Stimulated activated CD8-positive, alpha-beta memory T cell treated with anti-CD3 and anti-CD28 coated beads, Interleukin-4, amount 100 ng/mL, for 24 hours (primary cell): ENCODE measurements at places on chromosomes 16 and 17.

DNA sequence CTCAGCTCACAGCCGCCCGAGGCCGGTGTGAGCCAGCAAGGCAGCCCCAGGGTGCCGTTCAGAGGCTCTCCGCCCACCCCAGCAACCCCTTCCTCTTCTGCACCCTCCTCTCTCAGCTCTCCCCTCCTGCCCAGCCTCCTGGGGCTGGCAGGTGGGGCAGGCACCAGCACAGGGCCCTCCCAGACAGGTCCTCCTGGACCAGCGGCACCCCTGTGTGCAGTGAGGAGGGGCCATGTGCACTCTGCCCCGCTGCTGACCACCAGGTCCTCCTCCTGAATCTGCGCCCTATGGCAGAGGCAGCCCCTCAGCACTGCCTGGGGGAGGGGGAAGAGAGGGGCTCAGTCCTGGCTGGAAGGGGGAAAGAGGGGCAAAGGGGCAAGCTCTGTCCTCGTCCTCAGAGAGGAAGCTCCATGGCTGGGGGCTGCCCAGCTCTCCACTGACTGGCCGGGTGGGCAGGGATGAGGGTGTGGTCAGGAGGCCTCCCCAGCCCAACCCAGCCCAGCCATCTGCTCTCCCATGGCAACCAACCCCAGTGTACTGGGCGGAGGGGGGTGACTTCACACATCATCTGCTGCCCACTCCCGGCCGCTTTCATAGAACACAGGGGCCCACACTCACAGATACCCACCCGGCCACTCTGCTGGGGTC is 5.4 kb upstream of the BCAR1 start:
- DNase-seq = no peak

DNA sequence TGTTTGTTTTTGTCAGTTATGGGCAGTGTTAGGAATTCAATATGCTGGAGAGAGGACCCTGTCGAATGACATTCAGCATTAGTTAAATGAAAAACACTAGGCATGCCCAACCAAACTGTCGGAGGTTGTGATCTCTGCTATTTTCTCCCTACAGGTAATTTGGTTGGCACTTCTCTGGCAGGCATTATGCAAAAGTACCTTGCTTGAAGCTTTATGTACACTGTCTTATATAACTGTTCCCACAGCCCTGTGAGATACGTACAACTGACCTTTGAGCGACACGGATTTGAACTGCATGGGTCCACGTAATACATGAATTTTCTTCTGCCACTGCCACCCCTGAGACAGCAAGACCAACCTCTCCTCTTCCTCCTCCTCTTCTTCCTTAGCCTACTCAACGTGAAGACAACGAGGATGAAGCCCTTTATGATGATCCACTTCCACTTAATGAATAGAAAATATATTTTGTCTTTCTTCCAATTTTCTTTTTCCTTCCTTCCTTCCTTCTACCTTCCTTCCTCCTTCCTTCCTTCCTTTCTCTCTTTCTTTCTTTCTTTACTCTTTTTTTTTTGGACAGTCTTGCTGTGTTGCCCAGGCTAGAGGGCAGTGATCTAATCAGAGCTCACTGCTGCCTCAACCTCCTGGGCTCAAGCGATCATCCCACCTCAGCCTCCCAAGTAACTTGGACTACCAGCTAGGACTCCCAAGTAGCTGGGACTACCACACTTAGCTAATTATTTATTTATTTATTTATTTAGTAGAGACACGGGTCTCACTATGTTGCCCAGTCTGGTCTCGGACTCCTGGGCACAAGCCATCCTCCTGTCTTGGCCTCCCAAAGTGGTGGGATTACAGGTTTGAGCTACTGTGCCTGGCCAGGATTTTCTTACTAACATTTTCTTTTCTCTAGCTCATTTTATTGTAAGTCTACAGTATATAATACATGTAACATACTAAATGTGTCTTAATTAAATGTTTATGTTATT is 77.3 kb downstream of the WIPI1 start:
- DNase-seq = no peak

- no peak for DNase-seq
These were observed 94.8 kb downstream of the RMI2 start for GRCh38 chr16:11439790-11440656.

GRCh38 chr17:21214015-21214776 is at the start of gene TMEM11:
TSS of gene TMEM11 (minus strand) at chr17:21214161. CDS start at chr17:21214152, 9 bp downstream.
- DNase-seq = peak; percentile 96
